ENCODE measurements at places on chromosomes 3 and 15. TPM values are rescaled to one million over a fixed set of nuclear protein-coding genes. Genes with fewer than 3 reads are reported as not detected.

The RBSN gene
- total RNA-seq = 25.7 TPM

DNA sequence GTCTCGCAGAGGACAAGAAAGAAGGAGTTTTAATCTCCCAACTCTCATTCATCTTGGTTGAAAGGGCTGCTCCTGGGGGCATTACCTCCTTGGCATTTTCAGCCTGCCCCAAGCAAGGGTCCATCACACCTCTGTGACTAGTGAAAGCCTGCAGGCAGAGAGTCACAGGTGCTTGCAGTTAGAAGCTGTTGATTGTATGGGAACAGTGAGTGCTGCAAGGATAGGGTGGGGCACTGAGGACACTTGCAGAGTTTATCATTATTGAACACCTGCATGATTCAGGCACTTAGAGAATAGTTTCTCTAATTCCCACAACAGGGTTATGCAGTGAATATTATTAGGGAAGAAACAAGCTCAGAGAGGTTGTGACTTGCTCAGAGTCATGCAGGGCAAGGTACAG lies 41.7 kb upstream of the IGF2BP2 start:
- DNase-seq = no peak

DNA sequence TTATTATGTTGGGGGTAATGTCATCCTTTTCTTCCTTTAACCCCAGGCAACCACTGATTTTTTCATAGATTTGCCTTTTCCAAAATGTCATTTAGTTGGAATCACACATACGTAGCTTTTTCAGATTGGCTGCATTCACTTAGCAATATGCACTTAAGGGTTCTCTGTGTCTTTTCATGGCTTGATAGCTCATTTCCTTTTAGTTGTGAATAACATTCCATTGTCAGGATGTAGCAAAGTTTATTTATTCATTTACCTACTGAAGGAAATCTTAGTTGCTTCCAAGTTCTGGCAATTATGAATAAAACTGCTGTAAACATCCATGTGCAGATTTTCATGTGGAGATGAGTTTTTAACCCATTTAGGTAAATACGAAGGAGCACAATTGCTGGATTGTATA lies 125.4 kb downstream of the AGBL1 start:
- no peak for DNase-seq

DNA sequence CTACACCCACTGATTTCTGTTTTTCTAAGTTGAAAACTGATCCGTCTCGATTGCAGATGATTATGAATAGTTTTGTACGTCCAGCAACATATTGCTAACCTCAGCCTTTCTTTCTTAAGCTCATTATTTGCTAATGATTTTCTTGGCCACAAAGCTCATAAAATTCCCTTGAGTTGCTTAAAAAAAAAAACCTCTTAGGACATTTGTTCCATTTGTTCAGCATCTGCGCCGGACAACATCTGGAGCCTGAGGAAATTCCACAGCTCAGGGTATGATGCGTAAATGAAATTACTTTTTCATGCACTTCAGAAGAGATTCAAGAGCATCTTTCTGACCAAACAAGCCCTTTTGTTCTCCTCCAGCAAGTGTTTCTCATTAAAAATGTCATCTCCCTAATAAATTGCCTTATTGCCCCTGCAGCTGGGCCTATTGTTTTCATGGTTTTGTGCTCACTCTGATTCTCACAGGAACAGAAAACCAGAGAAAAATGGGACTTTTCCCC lies 249.1 kb upstream of the MCTP2 start:
- no peak for DNase-seq

The TMEM44 gene
- total RNA-seq = 51.1 TPM

- DNase-seq = no peak
Measured at GRCh38 chr3:13167829-13168228, 94.6 kb upstream of the IQSEC1 start.
